ENCODE measurements at places on chromosomes 4 and X. TPM values are rescaled to one million over a fixed set of nuclear protein-coding genes. Genes with fewer than 3 reads are reported as not detected.
A peak's percentile ranks its signal among the peaks of the same experiment; 100 is the strongest.

The GPM6B gene
- total RNA-seq, result 1.0 TPM

The RRH gene
- under 0.01 TPM for total RNA-seq

The GSTCD gene
- 10.8 TPM for total RNA-seq

The ARMCX4 gene
- 3.6 TPM for total RNA-seq

The SH3TC1 gene
- total RNA-seq, result 3.9 TPM

The ENPEP gene
- 0.51 TPM for total RNA-seq

The RNF175 gene
- total RNA-seq, result 0.26 TPM

The SMIM14 gene
- total RNA-seq, result 35.4 TPM

The RS1 gene
- not detected for total RNA-seq

The SPANXN5 gene
- not detected for total RNA-seq

The HPGD gene
- 0.26 TPM for total RNA-seq

DNA sequence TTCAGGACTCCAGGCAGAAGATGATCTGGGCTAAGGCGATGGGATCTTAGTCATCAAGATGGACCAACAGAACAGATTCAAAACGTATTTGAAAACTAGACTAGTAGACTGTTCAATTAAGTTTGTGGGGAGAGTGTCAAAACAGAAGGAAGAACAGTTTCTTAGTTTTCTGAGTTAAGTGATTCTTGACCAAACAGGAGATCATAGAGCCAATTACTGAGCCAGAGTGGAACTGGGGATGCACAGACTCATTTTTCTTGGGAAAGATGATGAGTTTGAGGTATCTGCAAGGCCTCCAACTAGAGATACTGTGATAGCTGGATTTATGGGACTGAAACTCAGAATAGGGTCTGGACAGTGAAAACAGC lies 119.5 kb downstream of the REELD1 start:
- H3K36me3 ChIP-seq, result no peaks in the 10 kb centered on the region
- peak overlapping the region; percentile 13 for H3K27ac ChIP-seq
- H3K4me3 ChIP-seq, result no peak overlapping the region
- no peaks in the 10 kb centered on the region for H3K27me3 ChIP-seq
- H3K4me1 ChIP-seq, result peaks cover 14% of the 10 kb centered on the region

DNA sequence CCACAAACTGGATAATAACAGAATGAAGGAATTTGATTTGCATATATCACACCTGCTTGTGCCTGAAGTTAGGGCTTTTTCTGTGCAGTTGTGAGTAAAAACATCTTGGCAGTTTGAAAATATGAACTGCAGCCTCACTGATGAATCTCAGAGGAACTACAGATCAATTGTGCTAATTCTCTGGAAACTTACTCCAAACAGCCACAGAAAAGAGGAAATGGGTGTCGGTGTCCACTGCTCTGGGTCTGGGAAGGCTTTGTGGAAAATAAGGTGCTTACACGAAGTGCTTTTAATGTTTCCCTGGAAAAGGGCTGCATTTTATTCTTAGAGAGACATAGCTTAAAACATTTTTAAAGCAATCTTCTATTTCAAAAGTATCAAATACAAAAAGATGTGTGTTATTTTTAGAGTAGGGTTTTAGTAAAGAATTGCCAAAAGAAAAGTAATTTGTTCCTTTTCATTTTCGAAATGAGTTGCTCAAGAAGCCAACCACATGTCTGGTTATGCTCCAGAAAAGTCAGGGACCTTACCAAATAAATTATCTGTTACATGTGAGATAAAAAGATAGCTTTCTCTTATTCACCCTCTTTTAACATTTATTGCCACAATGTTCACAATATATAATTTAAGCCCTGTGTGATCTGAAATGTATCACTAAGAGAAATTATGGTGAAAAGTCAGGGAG lies 240.1 kb downstream of the FRAS1 start:
- peaks cover 10% of the 10 kb centered on the region for H3K4me1 ChIP-seq
- no peak overlapping the region for H3K27ac ChIP-seq
- H3K36me3 ChIP-seq, result no peaks in the 10 kb centered on the region
- H3K27me3 ChIP-seq, result no peaks in the 10 kb centered on the region

DNA sequence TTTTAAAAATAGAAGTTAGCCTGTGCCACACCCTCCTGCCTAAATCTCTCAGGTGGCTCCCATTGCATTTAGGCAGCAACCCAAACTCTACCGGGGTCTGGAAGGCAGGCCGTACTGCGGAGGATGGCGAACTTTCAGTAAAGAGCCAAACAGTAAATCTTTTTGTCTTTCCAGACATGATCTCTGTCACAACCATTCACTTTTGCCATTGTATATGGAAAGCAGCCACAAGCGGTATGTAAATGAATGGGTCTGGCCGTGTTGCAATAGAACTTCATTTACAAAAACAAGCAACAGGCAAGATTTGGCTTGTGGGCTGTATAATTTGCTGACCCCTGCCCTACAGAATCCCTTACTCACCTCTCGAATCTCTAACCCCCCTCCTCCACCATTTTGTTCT lies 3.3 kb downstream of the RADX start:
- H3K4me3 ChIP-seq, result no peak overlapping the region
- no peaks in the 10 kb centered on the region for H3K36me3 ChIP-seq
- H3K27ac ChIP-seq, result no peak overlapping the region
- no peaks in the 10 kb centered on the region for H3K4me1 ChIP-seq

DNA sequence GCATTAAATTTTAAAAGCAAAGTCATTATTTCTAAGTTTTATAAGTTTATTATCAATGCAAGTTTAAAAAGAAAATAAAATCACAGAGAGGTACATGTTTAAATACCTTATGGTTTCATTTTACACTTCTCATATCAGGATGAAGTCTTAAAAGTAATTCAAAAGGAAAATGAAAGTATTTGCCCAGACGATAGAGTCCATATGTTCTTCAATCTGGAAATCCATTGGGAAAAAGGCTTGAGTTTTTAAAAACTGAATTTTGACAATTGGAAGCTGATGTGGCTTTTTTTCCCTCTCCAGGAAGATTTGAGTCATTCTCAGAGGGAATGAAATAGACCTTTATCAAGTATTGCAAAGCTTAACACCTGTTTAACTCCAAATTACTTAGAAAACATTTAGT lies 37.1 kb downstream of the MAB21L2 start:
- no peaks in the 10 kb centered on the region for H3K4me1 ChIP-seq
- H3K27ac ChIP-seq, result no peak overlapping the region
- no peaks in the 10 kb centered on the region for H3K27me3 ChIP-seq
- no peaks in the 10 kb centered on the region for H3K36me3 ChIP-seq
- peak; percentile 2 for DNase-seq

GRCh38 chr4:113810906-113811305 lies 49.4 kb upstream of the CAMK2D start:
- H3K27ac ChIP-seq, result no peak overlapping the region
- H3K36me3 ChIP-seq, result no peaks in the 10 kb centered on the region
- peak; percentile 84 for DNase-seq

- peaks cover 4% of the 10 kb centered on the region for H3K27me3 ChIP-seq
- H3K36me3 ChIP-seq, result no peaks in the 10 kb centered on the region
- no peak for DNase-seq
- no peaks in the 10 kb centered on the region for H3K4me1 ChIP-seq
These were observed 5.5 kb upstream of the NSUN7 start for GRCh38 chr4:40744218-40744617.

DNA sequence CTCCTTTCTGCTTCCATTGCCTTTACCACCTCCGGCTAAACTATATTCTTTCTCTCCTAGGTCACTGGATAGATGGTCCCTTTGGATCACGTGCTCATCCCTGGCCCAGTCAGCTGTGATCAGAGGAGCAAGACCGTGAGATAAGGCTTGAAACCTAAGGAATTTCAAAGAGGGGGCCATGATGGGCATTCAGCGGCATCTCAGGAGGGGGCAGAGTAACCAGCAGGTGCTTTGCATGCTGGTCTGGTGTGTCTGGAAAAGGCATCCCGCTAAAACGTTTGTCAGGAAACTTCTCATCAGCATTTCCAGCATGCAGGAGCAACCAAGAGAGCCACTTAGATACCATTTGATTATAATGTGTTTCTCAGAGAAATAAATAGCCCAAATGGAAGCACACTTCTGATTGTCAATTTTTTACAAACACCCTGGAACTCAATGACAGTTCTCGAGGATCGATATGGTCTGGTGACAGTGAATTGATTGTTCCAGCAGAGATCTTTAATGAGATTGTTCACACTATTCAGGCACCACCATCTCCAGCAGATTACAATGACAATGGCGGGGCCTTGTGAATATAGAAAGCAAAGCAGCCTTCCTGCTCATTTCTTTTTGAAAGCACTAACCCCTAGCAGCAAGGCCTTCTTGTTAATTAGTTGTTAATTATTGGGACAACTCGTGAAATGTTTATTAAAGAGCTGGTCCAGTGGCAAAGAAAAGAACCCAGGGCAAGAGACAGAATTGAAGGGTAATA lies 327.1 kb downstream of the PTTG2 start:
- no peaks in the 10 kb centered on the region for H3K27me3 ChIP-seq
- no peak overlapping the region for H3K4me3 ChIP-seq
- no peak overlapping the region for H3K27ac ChIP-seq
- no peaks in the 10 kb centered on the region for H3K4me1 ChIP-seq

GRCh38 chr4:82419451-82419850 lies 10.8 kb downstream of the HNRNPDL start:
- H3K4me3 ChIP-seq, result no peak overlapping the region
- DNase-seq, result no peak
- H3K27ac ChIP-seq, result no peak overlapping the region
- H3K4me1 ChIP-seq, result peaks cover 6% of the 10 kb centered on the region

DNA sequence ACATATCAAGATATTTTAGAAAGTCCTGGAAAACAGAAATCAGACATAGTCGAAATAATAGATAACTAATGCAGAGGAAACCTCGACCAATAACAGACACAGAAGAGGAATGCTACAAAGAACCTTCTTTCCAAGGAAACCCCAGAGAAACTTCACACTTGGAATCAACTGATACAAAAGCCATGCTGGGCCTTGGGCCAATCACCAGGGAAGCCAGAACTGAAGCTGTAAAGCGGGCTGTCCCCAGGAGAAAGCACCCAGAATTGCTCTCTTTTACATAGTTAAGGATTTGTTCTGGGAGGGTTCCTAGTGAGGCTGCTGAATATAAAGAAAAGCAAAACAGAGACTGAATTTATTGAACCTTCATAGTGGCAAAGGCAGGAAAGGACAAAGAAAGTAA lies 100.5 kb downstream of the PRDM5 start:
- H3K4me1 ChIP-seq, result no peaks in the 10 kb centered on the region
- DNase-seq, result no peak
- no peak overlapping the region for H3K4me3 ChIP-seq
- H3K27ac ChIP-seq, result no peak overlapping the region
- no peaks in the 10 kb centered on the region for H3K27me3 ChIP-seq

GRCh38 chrX:17021851-17022604 lies 75.6 kb downstream of the REPS2 start:
- no peaks in the 10 kb centered on the region for H3K36me3 ChIP-seq
- H3K4me3 ChIP-seq, result no peak overlapping the region
- no peaks in the 10 kb centered on the region for H3K27me3 ChIP-seq
- peak; percentile 78 for DNase-seq

DNA sequence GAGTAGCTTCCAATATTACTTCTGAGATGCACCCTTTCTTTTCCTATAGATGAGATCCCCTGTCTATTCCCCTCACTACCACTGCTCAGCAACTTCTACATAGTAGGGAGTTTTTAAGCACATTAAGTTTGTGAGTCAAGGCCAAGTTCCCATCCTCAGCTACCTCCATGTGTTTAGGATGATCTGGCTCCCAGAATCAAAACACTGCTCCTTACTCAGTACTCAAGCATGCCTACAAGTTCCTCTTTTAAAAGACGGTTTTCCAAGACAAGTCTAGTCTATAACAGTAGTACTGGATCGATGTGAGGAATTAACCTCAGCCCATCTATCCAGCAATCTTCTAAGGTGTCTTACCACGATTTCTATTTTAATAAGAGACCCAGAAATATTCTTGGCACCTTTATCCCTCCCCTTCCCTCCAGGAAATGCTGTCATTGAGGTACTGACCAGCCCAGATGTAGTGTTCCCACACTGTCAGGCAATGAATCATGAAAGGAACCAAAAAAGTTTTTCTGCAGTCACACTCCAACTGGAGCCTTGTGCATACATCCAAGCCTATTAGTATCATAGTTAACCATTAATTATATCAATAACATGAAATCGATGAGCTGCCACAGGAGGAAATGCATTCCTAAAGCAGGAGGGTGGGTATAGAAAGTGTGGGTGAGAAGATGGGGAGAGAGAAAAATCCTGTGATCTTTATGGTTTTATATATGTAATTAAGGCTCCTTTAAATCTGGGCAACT lies 29.6 kb downstream of the AREG start:
- H3K27ac ChIP-seq, result no peak overlapping the region
- DNase-seq, result peak; percentile 64
- H3K27me3 ChIP-seq, result no peaks in the 10 kb centered on the region
- H3K4me3 ChIP-seq, result no peak overlapping the region

- no peaks in the 10 kb centered on the region for H3K36me3 ChIP-seq
- H3K27ac ChIP-seq, result no peak overlapping the region
- no peak overlapping the region for H3K4me3 ChIP-seq
- no peaks in the 10 kb centered on the region for H3K27me3 ChIP-seq
- H3K4me1 ChIP-seq, result peaks cover 5% of the 10 kb centered on the region
These were observed 47.7 kb downstream of the SNX25 start for GRCh38 chr4:185257086-185257485.

DNA sequence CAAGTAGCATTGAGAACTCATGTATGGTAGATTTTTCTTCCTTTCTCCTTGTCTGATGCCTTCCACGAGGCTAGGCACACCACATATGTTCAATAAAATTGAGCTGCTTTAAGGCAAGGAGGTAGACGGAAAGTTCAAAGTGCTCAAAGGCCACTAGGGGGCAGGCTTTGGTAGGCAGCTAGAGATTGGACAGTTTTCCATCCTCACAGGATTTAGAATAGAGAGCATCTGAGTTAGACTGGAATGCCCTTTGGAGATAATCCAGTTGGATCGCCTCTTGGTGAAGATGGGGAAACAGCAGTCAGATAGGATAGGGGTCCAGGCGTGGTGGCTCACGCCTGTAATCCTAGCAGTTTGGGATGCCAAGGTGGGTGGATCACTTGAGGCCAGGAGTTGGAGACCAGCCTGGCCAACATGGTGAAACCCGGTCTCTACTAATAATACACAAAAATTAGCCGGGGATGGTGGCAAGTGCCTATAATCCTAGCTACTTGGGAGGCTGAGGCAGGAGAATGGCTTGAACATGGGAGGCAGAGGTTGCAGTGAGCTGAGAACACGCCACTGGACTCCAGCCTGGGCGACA lies 30.4 kb downstream of the ELF4 start:
- no peak overlapping the region for H3K4me3 ChIP-seq
- H3K4me1 ChIP-seq, result peaks cover 7% of the 10 kb centered on the region
- no peaks in the 10 kb centered on the region for H3K36me3 ChIP-seq
- DNase-seq, result peak; percentile 50
- H3K27me3 ChIP-seq, result no peaks in the 10 kb centered on the region
